ENCODE measurements at places on chromosomes 12 and 14.
A peak's percentile ranks its signal among the peaks of the same experiment; 100 is the strongest.

- no peak for DNase-seq
Measured at GRCh38 chr14:95039259-95039992, 117.9 kb downstream of the DICER1 start.

GRCh38 chr14:65513671-65514070 lies 101.1 kb downstream of the FUT8 start:
- DNase-seq, result no peak

DNA sequence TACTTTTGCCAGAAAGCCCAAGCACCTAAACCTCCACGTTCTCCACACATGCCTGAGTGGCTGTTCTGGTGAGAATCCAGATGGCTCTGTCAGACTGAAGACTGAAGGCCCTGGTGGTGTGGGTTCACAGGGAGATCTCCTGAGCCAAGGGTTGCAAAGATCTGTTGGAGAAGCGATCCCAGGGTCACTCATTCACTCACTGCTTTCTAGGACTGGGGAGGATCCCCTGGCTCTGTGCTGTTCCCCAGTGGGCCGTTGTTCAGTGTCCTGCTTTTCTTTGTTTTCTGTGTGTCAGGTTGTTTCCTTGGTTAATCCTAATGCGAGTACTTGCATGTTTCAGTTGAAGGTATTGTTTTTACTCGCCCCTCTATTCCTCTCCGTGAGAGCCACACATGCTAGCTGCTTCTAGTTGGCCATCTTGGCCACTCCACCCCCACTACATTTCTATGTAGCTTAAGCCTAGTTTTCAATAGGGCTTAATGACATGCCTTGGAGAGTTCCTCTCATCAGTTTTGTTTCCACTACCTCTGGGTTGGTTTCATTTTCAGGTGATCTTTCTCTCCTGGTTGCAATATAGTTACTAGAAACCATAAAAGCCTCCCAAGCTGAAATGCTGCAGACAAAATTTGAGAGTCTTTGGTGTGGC lies 144.5 kb upstream of the SLC38A2 start:
- DNase-seq, result no peak

DNA sequence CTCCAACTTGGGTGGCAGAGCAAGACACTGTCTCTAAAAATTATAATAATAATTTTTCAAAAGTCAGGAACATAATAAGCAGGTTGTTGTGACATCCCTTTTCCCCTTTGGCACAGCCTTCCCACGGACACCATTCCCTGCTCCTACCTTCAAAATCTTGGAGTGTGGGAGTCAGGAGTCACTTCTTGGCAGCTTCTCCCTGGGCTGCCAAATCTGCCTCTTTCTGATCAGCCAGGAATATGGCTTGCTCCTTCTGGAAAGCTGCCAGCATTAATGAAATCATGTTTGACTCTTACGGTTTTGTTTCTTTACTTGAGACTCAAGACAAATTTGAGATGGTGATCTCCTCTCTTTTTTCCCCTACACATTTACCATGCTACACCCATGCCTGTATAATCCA lies 391.4 kb upstream of the SYT1 start:
- DNase-seq, result no peak

DNA sequence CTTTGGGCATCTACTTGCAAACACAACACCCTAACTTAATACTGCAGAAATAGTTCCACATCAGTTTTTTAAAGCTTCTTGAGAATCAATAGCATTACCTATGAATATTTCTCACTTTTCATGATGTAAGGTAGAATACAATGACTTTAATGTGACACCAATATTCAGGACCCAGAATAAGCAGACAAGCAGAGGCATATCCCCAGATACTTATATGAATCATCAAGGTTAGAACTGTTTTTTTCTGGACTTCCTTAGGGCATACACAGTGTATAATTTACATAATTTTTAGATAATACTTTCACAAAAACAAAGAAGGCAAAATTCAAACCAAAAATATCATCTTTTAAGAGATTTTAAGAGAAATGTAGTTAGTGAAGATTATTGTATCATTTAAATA lies 885.8 kb downstream of the FSCB start:
- no peak for DNase-seq

GRCh38 chr12:68976395-68976841 lies 43.4 kb upstream of the CPM start:
- no peak for DNase-seq

DNA sequence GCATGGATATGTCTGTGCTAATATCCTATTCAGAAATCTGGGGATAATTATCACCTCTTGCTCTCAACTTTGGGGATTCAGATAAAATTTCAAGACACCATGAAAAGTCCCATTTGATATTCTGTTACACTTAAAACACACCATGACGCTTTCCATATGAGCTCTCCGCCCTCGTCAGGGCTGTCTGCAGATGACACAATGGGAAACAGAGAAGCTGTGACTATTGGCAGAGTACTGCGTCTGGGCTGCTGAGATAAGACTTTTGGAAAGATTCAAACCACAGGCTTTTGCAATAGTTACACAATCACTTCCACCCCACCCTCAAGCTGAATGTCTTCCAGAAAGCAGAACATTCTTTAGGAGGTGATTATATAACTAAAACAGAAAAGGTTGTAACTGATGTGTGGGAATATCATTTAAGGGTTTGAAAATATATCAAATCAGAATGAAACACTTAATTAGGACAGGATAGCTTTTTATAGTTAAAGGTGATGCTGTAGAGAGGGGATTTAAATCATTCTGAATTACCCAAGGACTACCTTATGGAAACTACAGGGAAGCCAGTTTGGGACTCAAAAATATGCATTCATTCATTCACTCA lies 75.3 kb upstream of the TMPO start:
- DNase-seq, result no peak

GRCh38 chr12:56721721-56722120 lies 3.4 kb downstream of the NACA start:
- DNase-seq, result no peak

DNA sequence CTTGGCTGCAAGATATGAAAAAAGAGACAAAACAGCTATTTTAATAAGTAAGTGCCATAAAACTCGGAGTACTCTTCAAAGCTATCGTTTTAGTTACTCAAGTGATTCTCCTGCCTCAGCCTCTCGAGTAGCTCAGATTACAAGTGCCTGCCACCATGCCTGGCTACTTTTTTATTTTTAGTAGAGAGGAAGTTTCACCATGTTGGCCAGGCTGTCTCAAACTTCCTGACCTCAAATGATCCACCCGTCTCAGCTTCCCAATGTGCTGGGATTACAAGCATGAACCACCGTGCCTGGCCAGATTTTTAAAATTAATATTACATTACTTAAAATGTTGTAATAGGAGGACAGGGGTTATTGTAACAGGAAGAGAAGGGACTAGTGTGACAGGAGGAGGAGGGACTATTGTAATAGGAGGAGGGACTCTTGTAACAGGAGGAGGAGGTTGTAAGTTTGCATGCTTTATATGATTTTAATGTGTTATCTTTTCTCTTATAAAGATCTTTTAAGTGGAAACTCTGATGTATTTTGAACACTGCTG lies 61.3 kb downstream of the KITLG start:
- no peak for DNase-seq

GRCh38 chr14:72128629-72129028 lies 196.4 kb downstream of the RGS6 start:
- no peak for DNase-seq

GRCh38 chr12:81502912-81503695 lies 256.0 kb downstream of the PPFIA2 start:
- no peak for DNase-seq

- DNase-seq, result no peak
Measured at GRCh38 chr12:52815676-52816588, 2.0 kb upstream of the KRT4 start.

DNA sequence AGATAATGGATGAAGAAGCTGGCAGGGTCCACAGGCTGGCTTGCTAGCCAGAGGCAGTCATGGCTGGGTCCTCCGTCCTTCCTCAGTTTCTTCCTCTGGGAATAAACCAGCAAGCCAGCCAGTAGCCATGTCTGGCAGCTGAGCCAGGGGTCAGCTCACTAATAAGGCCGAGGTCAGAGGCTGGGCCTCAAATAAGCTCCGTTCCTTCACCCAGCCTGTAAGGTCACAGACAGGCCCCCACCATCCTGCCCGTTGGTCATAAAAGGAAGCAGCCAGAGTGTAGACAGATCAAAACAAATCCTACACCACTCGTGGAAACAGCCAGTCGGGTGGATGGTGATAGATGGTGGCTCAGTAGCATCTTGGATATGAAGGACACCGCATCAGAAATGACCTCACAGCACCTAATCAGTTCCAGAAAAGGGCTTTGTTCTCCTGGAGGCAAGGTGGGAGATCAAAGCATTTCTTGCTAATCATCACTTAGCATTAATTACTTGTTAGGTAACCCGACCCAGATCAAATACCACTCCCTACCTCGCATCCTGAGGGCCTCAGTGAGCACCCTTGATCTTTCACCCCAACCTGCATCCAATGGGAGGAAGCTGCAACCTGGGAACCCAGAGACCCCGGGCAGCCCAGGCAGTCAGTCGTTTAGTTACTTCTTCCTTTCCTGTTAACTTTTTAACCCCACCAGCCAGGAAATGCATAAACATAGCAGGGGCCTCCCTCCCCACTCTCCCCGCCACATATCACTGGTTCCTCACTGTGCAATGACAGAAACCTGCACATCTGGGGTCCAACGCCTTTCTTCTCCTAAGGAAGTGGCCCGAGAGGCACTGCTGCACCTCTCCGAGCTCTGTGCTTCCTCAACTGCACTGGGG lies 90.2 kb downstream of the KDM2B start:
- no peak for DNase-seq

- no peak for DNase-seq
Measured at GRCh38 chr12:112965643-112966042, 12.7 kb upstream of the OAS2 start.

DNA sequence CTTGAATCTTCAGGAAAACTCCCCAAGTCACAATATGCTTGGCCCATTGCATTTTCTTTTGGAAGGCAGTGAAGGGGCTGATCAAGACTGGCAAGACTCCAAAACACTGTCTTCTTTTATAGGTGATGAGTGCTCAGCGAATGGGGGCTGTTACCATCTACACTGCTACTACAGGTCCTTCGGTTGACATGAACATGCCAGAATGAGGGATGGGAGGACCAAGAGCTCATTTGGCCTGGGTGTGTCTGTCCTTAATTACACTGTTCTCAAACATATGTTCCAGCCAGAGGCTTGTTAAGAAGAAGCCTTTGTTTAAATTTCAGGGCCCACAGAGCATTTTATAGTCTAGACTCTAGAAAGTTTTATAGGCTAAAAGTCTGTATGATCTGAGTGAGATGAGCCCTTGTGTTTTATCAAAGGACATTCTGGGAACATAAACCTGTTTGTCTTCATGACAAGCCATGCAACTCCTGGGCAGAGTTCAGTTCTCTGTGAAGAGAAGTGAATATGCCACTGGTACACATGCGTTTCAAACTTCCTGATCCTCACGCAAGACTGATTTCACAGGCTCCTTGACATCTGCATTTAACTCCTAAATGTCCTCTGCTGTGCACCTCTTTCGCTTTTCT lies 4.7 kb upstream of the FAM234B start:
- DNase-seq, result no peak

- DNase-seq, result no peak
Measured at GRCh38 chr14:103721334-103722120, 5.9 kb downstream of the ZFYVE21 start.

GRCh38 chr14:78683981-78684380 lies 513.8 kb downstream of the NRXN3 start:
- DNase-seq, result no peak

- DNase-seq, result no peak
Measured at GRCh38 chr12:30417697-30418231, 277.9 kb downstream of the IPO8 start.

DNA sequence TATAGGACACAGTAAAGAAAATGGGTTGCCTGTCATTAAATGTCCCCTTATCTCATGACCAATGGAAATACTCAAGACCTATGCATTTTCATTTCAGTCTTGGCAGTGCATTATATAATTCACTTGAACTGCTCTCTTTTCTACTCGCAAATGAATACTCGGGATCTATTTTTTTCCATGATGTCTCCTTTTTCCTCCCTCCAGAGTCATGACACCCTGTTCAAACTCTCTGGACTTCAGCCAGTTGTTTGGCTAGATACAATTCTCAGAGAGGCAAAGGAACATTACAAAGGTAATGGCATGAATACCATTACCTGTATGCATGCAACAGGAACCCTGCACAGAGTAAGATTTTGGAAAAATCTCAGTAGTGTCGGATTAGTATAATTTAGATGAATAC lies 130.9 kb downstream of the GPR135 start:
- DNase-seq, result no peak

GRCh38 chr12:108162207-108162606 lies 33.1 kb downstream of the WSCD2 start:
- no peak for DNase-seq

- DNase-seq, result peak; percentile 16
Measured at GRCh38 chr12:10364815-10365622, 24.8 kb downstream of the KLRK1 start.

GRCh38 chr12:12133259-12133658 lies 62.5 kb downstream of the BCL2L14 start:
- DNase-seq, result no peak

DNA sequence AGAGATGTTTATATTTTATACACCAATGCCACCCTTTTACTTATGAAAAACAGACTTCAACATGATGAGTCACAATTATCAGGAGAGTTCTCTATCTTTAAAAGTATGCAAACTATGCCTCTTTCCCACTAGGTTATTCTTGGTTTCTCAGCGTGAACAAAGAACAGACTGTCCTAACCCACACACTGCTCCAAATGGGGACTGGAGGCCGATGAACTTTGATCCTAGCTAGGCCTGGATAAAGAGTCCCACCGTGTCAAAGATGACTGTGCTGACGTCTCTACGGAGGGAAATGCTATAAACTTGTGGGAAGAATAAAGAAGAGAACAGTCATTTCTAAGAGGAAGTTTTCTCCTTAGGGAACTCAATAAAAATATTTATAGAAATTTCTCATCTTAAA lies 160.1 kb downstream of the EPS8 start:
- no peak for DNase-seq

GRCh38 chr12:47876440-47876960 lies 28.3 kb downstream of the VDR start:
- no peak for DNase-seq

DNA sequence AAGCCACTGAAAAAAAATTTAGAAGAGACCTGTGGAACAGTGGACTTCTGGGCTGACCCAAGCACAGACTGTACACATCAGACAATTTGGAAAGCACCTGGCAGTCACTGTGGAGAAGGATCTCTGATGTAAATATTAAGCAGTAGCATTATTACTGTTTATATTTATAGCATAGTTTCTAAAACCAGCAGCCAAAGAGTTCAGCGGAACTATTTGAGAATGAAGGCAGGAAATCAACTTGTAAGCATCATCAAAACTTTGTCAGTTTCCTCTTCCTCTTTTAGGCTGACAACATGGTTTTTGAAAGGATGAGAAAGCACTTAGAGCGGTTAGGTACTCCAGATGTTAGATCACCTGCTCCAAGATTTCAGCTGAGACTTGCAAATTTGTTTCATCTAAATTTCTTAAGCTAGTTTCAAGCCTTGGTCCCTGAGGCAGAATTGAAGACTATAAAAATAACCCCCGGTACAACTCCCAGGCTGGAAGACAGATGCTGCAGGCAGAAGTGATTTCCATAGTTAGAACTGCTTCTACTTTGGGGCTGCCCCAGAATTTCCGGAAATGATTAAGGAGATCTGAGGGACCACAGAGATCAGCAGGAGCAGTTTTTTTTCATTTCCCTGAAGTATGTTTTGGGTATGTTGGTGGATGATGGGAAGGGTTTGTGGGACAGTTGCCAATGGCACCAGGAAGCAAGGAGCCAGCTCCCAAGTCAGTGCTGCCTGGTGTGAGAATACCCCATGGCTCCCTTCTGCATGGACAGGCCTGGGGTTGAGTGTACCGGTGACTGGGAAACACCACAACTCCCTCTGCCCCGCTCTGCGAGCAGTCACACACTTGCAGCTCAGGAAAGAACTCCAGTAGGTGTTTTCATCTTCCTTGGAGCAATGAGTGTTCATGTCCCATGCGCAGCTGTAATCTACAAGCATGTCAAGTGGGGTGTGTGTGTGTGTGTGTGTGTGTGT lies 354.5 kb downstream of the NUAK1 start:
- no peak for DNase-seq
